ENCODE measurements at places on chromosomes 1 and 21. TPM values are rescaled to one million over a fixed set of nuclear protein-coding genes. Genes with fewer than 3 reads are reported as not detected.

DNA sequence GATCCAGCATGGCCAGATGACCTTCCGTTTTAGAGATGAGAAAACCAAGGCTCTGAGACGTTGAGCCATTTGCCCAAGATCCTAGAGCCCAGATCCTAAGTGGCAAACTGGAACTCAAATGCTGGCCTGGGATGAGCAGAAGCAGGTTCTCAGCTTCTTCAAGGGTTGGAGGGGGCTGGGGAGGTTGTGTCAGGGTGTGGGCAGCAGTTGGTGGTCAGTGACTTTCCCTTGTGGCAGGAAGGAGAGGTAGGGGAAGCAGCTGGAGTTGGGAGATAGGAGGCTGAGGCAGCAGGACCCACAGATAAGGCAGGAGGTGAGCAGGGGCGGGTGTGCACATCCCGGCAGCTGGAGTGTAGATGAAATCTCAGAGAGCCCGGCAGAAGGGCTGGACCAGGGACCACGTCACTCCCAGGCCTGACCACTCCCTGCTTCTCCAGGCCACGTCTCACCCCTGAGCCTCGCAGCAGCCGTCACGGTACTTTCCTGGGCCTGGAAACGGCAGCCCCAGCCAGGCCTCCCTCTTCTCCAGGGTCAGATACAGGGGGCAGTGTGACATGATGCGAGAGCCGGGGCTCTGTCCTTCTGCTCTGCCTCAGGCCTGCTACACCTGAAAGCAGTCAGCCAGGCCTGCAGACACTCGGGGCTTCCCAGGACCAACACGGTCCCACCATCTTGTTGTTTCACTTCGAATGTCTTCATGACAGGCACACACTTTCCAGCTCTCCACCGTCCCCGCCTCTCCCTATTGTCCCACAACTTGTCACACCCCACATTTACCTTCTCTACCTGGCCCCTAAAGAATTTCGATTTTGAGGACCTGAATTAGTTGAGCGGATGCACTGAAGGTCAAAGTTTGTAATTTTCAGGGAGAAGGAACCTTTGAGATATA is 11.5 kb upstream of the LAPTM5 start:
- no peaks in the 10 kb centered on the region for H3K27me3 ChIP-seq
- H3K4me1 ChIP-seq: no peaks in the 10 kb centered on the region
- no peaks in the 10 kb centered on the region for H3K36me3 ChIP-seq
- H3K4me3 ChIP-seq: no peak overlapping the region

- no peaks in the 10 kb centered on the region for H3K36me3 ChIP-seq
- H3K4me3 ChIP-seq: no peak overlapping the region
- no peak for DNase-seq
These were observed 61.2 kb downstream of the TOR1AIP2 start for GRCh38 chr1:179816196-179816960.

GRCh38 chr1:10918531-10918930 is 93.9 kb upstream of the TARDBP start:
- no peak overlapping the region for H3K4me3 ChIP-seq
- no peaks in the 10 kb centered on the region for H3K27me3 ChIP-seq
- no peaks in the 10 kb centered on the region for H3K4me1 ChIP-seq
- H3K36me3 ChIP-seq: no peaks in the 10 kb centered on the region

GRCh38 chr1:230153641-230154296 is 86.7 kb downstream of the GALNT2 start:
- H3K4me1 ChIP-seq: peaks cover 13% of the 10 kb centered on the region
- DNase-seq: no peak
- H3K4me3 ChIP-seq: no peak overlapping the region
- no peaks in the 10 kb centered on the region for H3K27me3 ChIP-seq
- H3K36me3 ChIP-seq: no peaks in the 10 kb centered on the region

DNA sequence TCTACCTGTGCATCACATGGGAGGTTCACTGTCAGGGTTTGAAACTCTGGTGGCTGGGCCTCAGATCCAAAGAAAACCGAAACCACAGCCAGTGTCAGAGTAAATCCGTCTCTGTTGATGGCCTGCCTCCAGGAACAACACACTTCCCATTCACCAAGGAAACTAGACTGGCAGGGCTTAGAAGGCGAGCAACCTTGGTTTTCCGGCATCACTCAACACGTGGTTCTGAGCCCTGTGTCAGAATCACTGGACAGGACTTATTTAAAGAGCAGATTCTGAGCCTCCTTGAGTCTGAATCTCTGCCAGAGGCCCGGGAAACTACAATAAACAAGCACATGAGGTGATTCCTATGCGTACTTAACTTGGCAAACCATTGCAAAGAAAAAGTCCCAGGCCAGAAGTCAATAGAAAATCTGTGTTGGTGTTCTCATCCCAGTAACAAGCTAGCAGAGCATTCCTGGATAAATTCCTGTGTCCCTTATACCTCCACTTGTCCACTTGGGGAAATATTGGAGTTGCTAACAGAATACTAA is 70.0 kb downstream of the KCTD3 start:
- H3K4me3 ChIP-seq: no peak overlapping the region
- no peak for DNase-seq
- H3K27me3 ChIP-seq: no peaks in the 10 kb centered on the region
- H3K27ac ChIP-seq: no peak overlapping the region

TEX38 gene
- not detected for total RNA-seq

Measured in PC-9 (cell line).